ENCODE measurements at places on chromosomes 7 and 10.

- DNase-seq = no peak
Observed at GRCh38 chr7:80922253-80923049, 3.6 kb upstream of the SEMA3C start.

DNA sequence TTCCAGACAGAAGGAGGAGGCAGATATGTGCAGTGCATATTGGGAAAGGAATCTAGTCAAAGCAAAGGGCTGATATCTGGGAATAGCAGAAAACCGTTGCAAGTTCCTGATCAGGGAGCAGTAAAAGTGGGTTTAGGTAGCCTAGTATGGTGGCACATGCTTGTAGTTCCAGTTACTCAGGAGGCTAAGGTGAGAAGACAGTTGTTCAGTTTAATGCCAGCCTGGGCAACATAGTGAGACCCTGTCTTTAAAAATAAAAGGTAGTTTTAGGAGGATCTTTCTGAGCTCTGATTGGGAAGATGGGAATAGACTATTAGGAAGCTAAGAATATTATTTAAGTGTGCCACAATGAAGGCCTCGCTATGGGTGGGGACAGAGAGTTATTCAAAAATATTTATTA lies 1.7 kb downstream of the CCDC172 start:
- no peak for DNase-seq

DNA sequence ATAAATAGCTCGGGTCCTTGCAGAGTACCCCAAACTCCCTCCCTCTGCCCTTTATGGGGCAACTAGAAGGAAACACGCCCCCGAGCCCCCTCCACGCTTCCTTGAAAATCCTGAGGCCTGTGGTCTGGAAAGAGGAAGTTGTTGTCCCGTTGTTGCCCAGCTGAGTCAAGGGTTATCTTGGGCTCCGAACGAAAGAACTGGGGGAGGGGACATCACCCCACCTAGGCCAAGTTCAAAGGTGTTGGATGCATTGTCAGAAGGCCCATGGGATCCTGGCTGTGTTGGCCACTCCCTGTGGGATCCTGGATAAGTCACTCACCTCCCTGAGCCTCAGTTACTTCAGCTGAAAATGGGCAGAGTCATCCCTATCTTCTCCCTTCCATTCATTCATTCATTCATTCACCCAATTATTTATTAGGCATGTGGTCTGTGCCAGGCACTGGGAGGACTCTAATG lies at the start of gene CCL24:
CCL24 (minus strand) TSS at position 26 of the 456 bp plus-strand sequence. CDS start 91 bp downstream, outside the sequence.
- DNase-seq = no peak

DNA sequence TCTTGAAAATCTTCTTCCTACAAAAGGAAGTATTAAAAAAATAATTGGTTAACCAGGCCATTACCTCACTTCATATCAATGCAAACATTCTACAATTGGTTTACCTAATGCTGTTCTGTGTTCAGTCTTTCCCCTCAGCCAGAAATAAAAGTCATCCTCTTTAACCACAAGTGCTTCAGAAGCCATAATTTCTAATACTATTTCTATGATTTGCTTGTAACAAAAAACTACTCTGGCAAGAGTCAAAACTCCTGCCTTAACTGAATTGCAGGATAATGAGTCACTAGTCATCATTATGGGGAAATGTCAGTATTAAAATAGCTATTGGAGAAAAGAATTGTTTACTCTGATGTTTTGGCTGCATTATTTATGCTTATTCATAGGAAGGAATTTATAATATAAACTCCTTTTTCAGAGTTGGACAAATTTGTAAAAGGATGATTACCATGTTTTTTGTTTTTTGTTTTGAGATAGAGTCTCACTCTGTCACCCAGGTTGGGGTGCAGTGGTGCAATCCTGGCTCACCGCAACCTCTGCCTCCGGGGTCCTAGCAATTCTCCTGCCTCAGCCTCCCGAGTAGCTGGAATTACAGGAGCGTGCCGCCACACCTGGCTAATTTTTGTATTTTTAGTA lies 55.5 kb upstream of the ODAD2 start:
- DNase-seq = no peak

- DNase-seq = no peak
Observed at GRCh38 chr7:159137906-159138305, 6.8 kb downstream of the VIPR2 start.

DNA sequence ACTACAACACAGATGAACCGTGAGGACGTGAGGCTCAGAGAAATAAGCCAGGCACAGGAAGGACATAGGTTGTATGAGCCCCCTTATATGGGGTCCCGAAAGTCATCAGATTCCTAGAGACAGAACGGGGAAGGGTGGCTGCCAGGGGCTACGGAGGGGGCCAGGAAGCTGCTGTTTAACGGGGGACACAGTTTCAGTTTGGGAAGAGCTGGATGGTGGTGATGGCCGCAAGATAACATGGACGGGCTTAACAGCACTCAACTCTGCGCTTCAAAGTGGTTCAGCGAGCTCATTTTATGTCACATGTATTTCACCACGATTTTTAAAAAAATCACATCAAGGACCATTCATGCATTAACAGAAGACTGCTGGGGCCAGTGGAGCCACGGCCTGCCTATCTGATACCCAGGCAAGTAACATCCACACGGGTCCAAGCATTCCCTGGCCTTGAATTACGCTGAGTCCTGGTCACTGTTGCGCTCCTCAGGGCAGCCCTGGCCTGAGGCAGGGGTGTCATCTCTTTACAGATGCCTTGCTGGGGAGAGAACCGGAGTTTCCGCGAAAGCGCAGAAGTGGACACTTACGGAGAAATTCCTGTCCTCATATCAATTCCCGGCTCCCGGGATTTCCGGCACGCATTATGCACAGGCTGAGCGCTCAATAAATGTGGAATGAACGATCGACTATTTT lies 1.5 kb downstream of the CARD11 start:
- no peak for DNase-seq

Data from brain pericyte (primary cell).